Activated CD4-positive, alpha-beta T cell treated with anti-CD3 and anti-CD28 coated beads, Interleukin-2, amount 10 ng/mL, durations not matched to agents 24 days and 14 days (primary cell): ENCODE measurements at places on chromosomes 2 and 18. TPM values are rescaled to one million over a fixed set of nuclear protein-coding genes. Genes with fewer than 3 reads are reported as not detected.

- H3K27me3 ChIP-seq = peaks cover 9% of the 10 kb centered on the region
- peaks cover 16% of the 10 kb centered on the region for H3K4me1 ChIP-seq
- no peak overlapping the region for H3K27ac ChIP-seq
- no peak overlapping the region for H3K4me3 ChIP-seq
- no peak for DNase-seq
- peaks cover 3% of the 10 kb centered on the region for H3K36me3 ChIP-seq
These were observed 8.4 kb upstream of the GPC1 start for GRCh38 chr2:240426845-240427721.

GRCh38 chr2:46144133-46144800 lies 152.9 kb upstream of the EPAS1 start:
- no peak overlapping the region for H3K27ac ChIP-seq
- no peak for DNase-seq
- H3K36me3 ChIP-seq = peaks cover 3% of the 10 kb centered on the region
- peaks cover 26% of the 10 kb centered on the region for H3K4me1 ChIP-seq
- peaks cover 1% of the 10 kb centered on the region for H3K27me3 ChIP-seq

DNA sequence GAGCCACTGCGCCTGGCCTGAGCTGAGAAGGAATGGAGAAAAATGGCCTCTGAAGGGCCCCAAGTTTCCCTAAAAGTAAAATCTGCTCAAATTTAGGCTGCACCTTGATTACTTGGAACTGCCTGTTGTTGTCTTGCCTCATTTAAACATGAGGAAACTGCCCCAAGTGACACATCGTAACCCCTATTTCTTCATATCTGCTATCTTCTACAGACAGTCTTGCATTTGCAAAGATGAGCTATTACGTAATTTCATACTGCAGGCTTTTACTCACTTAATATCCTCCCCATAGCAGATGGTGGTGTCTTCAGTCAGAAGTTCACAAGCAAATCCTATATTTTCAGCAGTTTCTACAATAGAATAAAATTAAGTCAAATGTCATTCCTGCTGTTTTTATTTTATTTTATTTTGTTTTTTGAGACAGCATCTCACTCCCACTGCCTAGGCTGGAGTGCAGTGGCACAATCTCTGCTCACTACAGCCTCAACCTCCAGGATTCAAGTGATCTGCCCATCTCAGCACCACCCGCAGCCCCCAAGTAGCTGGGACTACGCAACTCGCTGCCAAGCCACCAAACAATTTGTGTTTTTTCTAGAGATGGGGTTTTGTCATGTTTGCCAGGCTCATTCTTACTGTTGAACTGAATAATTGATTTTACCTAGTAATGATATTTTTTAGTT lies 45.3 kb upstream of the NARS1 start:
- H3K4me1 ChIP-seq = peaks cover 4% of the 10 kb centered on the region
- H3K27me3 ChIP-seq = no peaks in the 10 kb centered on the region
- no peak overlapping the region for H3K4me3 ChIP-seq
- peaks cover 2% of the 10 kb centered on the region for H3K36me3 ChIP-seq
- H3K27ac ChIP-seq = no peak overlapping the region

DNA sequence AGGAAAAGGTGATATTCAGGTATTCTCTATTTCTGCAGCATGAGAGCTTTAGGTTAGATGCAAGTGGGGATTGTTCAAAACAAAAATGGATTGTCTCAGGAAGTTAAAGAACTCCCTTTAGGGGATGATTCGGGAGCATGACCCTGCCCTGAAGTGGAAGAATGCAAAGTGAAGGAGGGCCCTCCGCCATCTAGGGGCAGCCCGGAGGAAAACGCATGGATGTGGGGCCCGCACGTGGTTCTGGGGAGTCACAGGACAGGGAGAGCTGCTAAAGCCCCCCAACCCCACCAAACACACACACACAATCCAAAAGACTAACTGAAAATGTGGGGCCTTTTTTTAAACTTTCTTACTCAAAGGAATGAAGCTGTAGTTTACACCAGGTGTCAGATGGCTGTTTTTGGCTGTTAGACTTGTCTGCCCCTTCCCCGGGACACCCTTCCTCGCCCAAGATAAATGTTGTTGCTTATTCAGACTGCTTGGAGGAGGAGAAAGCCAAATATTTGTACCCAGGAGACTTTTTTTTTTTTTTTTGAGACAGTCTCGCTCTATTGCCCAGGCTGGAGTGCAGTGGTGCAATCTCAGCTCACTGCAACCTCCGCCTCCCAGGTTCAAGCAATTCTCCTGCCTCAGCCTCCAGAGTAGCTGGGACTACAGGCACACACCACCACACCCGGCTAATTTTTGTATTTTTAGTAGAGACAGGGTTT lies 78.8 kb downstream of the HNRNPLL start:
- DNase-seq = no peak
- H3K4me1 ChIP-seq = peaks cover 5% of the 10 kb centered on the region
- H3K36me3 ChIP-seq = no peaks in the 10 kb centered on the region

GDF7 gene
- total RNA-seq = 0.26 TPM in 2 replicates

NEU4 gene
- total RNA-seq = 1.0 and 1.2 TPM in 2 replicates

RTP5 gene
- total RNA-seq = 0.07 TPM in 1 of 2 replicates, not detected in the other
